ENCODE measurements at places on chromosomes 2 and 18.

- no peak for DNase-seq
These were observed 787 bp upstream of the TRIM54 start for GRCh38 chr2:27281442-27281841.

DNA sequence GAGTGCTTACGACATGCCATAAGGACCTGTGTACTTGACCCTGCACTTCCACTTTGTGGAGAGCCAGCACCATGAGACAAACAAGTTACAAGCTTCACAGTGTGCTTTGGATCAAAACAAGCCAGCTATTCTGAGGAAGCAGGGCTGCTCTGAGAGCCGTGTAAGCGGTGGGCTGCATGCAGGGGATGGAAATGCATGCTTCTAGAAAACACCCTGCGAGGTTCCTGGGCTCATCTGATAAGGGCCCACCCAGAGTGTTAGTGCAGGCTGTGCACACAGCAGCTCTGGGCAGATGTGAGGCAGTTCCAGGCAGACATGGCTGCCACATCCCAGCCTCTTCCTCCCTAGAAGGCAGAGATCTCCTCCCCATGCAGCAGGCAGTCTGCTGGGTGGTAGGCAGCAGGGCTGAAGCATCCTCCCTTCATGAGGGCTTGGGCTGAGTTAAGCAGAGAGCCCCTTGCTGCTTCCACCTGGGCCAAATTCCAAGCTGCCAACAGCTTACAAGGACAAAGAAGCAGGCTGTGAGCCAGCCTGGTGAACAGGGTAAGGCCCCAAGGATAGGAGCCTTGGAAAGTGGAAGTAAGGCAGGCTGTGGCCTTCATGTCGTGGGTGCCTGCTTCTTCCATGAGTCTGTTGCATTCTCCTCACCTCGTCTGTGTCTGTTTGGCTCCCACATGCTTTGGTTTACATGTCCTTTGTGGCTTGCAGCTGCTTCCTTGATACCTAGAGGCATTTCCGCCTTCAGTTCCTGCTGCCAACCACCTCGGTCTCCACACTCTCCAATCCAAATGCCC lies 7.7 kb downstream of the PSD4 start:
- no peak for DNase-seq

- no peak for DNase-seq
These were observed 22.4 kb downstream of the FOSL2 start for GRCh38 chr2:28415010-28415409.

GRCh38 chr18:66078925-66079800 lies 328.4 kb downstream of the CDH7 start:
- no peak for DNase-seq

DNA sequence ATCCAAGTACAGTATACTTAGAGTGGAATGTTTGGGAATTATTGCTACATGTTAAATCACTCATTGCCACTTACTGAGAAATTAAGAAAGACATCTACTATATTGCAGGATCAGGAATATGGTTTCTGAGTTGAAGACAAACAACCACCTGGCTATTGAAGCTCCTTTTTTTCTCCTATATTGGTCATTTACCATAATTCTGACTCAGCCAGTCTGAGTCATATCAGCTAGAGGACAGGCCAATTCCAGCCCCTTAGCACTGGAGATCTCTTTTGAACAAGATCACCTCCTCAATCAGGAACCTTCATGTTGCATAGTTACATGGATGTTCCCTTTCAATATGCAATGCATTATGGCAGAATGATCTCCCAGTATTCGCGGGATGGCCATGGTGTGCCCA lies 42.7 kb upstream of the CDH19 start:
- no peak for DNase-seq

DNA sequence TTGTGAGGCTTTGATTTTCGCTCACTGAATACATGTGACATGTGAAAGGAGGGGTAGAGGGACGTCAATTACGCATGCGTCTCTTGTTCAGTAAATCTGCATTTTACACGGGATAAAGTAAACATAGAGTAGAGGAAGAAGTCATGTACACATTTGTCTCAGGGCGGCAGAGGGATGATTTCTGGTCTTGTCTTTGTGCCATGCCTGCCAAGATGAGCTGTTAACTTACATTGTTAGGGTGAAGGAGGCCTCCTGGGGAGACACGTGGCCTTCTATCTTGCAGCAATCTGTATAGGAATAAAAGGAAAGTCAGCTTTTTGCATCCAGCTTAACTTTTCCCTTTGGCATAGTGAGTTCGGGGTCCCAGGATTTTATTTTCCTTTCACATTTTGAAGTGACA lies 106.3 kb downstream of the LDLRAD4 start:
- DNase-seq = no peak

DNA sequence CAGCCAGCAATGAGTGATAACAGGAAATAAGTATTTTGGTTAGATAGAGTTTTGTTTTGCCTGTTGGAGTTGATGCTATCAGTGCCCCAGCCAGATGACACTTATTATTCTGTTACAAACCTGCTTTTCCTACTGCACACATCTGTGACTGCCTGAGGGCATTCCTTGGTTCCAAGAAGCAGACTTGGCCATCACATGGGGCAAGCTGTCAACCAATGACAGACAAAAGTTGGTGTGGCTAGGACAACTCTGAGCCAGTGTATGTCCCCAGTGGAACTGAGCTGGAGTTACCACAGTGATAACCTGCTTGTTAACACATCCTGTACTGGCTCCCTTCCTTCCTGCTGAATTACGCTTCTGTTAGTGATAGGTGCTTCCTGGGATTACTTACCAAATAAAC lies 54.5 kb downstream of the FAM171B start:
- DNase-seq = no peak

GRCh38 chr18:73352546-73352945 lies 484.8 kb upstream of the NETO1 start:
- DNase-seq = no peak

GRCh38 chr18:51068105-51068504 lies 38.1 kb downstream of the SMAD4 start:
- no peak for DNase-seq

GRCh38 chr18:47526147-47526546 lies 274.7 kb upstream of the SKOR2 start:
- no peak for DNase-seq

- no peak for DNase-seq
These were observed 5.3 kb downstream of the COL3A1 start for GRCh38 chr2:188979187-188980114.

DNA sequence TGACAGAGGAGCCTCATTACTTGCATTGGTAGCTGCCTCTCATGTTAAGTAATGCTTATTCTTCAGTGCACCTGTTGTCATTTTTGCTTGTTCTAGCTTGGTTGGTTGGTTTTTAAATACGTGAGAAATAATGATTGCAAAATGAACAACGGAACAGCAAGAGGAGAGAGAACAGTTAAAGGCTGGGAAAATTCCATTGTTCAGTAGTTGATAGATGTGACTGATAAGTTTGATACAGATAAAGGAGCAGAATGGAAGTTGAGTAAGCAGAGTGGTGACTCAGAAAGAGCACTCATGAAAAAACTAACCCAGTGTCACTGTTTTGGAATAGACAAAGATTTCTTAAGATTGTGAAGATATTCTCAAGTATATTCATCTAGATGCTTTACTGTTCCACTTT lies 50.5 kb downstream of the MTA3 start:
- DNase-seq = no peak

GRCh38 chr2:7430869-7431641 lies 513.8 kb downstream of the RNF144A start:
- DNase-seq = no peak

- no peak for DNase-seq
These were observed 44.5 kb downstream of the TMEM131 start for GRCh38 chr2:97951155-97951680.

DNA sequence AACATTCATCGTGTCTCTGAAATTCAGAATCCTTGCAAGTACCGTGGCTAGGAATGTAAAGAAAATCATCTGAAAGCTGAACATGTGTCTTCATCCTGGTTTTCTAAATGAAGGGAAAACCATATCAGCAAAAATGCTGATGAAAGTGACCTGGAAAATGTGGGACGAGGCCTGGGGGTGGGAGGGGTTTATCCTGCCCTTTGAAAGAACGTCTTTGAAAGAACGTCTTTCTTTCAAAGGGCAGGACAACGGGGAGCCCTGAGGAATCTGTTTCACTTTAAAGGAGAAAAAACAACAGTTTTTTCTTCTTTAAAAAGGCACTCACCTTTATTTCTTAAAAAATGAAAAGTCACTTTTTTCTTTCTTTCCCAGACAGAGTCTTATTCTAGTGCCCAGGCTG lies 185.2 kb downstream of the ALPK2 start:
- no peak for DNase-seq

GRCh38 chr2:130918393-130918792 lies 81.7 kb downstream of the ARHGEF4 start:
- DNase-seq = no peak

DNA sequence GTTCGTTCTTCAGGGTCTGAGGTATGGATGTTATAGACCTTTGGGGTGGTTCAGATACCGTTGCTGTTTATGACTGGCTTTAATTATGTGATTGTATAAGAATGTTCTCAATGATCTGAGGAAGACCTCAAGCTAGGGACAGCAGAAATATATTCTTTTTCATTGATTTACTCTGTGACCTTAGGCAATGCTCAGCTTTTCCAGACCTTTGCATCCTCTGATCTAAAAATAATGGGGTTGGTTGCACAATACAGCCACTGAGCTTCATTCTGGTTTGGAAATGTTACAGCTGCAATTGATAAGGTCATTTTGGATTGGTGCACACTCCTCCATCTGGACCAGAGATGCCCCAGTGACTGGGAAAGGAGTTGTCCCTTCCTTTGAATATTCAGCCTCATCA lies 17.2 kb upstream of the CABYR start:
- DNase-seq = no peak

GRCh38 chr2:196802401-196802800 lies 2.9 kb upstream of the GTF3C3 start:
- no peak for DNase-seq

DNA sequence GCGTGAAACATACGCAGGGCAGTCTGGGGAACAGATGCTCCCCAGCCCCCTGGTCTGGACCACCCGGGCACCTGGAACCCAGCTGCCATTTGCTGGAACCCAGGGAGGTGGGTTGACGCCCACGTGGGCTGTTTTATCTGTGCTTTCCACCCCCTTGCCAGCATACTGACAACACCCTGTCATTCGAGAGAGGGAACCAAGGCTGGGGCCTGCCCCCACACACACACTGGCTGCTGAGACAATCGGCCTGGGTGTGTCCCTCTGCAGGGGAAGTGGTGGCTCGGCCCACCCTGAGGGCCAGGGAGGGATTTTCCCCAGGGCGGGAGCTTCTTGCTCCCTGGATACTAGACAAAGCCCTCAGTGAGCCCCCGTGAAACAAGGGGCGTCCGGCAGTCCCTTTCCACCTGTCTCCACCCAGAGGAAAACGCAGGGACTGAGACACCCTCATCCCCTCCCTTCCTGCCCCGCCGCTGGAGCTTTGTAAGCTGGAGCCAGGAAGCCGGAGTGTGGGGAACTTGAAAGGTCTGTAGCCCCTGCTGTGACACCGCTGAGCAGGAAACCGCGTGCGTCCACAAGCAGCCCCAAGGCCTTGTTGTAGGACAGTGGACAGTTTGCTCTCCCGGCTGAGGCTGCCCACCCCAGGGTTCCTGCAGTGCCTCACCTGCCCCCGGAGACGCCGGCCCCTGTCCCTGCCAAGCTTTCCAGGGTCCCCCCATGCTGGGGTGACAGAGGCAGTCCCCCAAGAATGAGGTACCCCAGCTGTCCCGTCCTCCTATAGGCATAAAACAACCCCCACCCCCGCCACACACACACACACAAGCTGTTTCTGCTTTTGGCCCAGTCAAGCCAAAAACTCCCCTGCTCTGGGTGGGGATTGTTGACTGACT lies 14.1 kb upstream of the KLF11 start:
- DNase-seq = peak; percentile 17

- DNase-seq = no peak
These were observed 91.1 kb upstream of the MEX3C start for GRCh38 chr18:51288582-51288981.

DNA sequence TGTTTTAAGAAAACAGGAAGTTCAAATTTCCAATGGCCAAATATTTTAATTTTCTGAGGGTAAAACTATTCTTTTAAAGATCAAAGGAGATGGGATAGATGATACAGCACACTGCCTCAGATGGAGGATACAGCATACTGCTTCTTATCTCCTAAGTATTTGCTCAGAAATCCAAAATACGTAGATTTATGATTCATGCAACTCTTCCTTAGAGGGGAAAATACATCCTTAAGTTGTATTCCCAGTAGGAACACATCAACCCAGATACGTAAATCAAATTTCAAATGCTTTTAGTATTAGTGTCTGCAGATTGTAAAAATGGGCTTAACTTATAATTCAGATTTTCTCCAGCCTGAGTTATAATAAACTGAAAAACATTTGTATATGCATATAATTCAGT lies 235.2 kb downstream of the ZNF385B start:
- no peak for DNase-seq
